Central memory CD8-positive, alpha-beta T cell (primary cell): ENCODE measurements at places on chromosomes 1 and 21.

DNA sequence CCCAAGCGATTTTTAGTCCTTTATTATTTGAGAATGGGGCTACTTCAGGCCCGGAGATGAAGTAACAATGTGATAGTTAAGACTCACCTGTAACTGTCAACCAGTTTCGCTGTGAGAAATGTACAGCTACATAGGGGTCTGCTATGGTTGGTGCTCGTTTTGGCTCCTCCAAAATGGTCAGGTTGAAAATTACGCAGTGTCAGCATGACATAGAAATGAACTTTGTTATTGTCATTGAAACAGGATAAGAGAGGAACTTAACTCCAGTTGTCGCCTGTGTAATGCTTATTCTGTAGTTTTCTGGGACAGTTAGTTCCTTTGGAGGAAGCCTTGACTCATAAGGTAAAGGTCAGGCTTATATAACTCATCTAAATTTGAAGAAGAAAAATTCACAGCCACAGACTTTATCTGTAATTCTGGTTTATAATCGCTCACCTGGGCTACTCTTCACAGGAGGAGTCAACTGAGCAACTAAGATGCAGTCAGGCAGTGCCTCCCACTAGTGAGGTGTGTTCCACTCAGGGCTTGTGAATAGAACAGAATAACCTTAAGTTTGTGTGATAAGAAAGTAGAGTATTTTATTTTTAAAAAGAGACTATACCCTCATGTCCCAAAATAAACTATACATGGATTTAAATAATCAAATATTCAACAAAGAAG, 130.9 kb downstream of the CD247 start:
- H3K27me3 ChIP-seq: no peaks in the 10 kb centered on the region
- H3K4me3 ChIP-seq: no peak overlapping the region
- H3K27ac ChIP-seq: no peak overlapping the region
- H3K36me3 ChIP-seq: peaks cover 24% of the 10 kb centered on the region

GRCh38 chr1:64251971-64252370, 48.5 kb downstream of the UBE2U start:
- peaks cover 65% of the 10 kb centered on the region for H3K27me3 ChIP-seq
- no peaks in the 10 kb centered on the region for H3K4me1 ChIP-seq
- DNase-seq: no peak
- H3K27ac ChIP-seq: no peak overlapping the region
- no peak overlapping the region for H3K4me3 ChIP-seq

- no peak overlapping the region for H3K27ac ChIP-seq
- no peak overlapping the region for H3K4me3 ChIP-seq
- H3K36me3 ChIP-seq: peaks cover 3% of the 10 kb centered on the region
- H3K27me3 ChIP-seq: peaks cover 8% of the 10 kb centered on the region
- no peaks in the 10 kb centered on the region for H3K4me1 ChIP-seq
These were observed 116.3 kb upstream of the COL6A1 start for GRCh38 chr21:45865106-45865835.

- no peaks in the 10 kb centered on the region for H3K27me3 ChIP-seq
- H3K4me3 ChIP-seq: no peak overlapping the region
- H3K27ac ChIP-seq: no peak overlapping the region
- no peak for DNase-seq
These were observed 54.7 kb downstream of the PIGK start for GRCh38 chr1:77164434-77164944.

DNA sequence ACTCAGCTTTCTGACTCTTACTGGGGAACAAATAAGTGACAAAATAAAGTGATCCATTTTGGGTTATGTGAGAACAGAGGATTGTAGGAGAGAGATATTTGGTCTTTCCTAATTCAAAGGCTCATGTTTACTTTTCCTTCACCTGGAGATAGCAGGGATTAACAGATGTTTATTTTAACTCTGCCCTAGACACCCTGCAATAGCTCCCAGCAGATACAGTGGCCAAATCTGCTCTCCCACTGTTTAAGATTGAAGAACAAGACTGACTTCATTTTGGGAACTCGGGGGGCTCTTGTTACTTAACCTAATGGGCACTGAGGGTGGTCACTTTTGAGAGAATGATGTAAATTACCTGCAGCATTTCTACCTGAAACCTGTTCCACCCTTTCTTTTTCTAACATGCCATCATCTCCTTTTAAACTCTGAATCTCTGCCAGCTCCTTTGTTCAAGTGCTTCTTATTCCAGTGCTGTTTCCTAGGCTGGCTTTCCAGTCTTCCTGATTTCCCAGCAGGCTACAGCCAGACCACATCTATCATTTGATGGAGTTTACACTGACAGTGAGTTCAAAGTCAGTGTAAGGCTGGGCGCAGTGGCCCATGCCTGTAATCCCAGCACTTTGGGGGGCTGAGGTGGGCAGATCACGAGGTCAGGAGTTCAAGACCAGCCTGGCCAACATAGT, 90.0 kb downstream of the SELENOF start:
- no peak overlapping the region for H3K4me3 ChIP-seq
- H3K36me3 ChIP-seq: peaks cover 2% of the 10 kb centered on the region
- DNase-seq: no peak
- peaks cover 23% of the 10 kb centered on the region for H3K27me3 ChIP-seq
- H3K4me1 ChIP-seq: no peaks in the 10 kb centered on the region

DNA sequence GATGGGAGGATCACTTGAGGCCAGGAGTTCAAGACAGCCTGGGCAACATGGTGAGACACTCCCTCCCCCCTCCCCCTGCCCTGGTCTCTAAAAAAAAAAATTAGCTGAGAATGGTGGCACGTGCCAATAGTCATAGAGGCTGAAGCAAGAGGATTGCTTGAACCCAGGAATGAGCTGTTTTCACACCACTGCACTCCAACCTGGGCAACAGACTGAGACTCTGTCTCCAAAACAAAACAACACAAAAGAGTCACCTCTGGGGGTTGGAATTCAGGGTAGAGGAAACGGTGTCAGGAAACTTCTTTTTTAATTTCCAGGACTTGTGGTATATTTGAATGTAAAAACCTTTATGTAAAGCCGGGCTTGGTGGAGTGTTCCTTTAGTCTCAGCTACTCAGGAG, 43.2 kb downstream of the RHOU start:
- no peaks in the 10 kb centered on the region for H3K27me3 ChIP-seq
- H3K36me3 ChIP-seq: peaks cover 1% of the 10 kb centered on the region

- no peak overlapping the region for H3K4me3 ChIP-seq
- H3K4me1 ChIP-seq: peaks cover 5% of the 10 kb centered on the region
- no peak overlapping the region for H3K27ac ChIP-seq
- no peaks in the 10 kb centered on the region for H3K27me3 ChIP-seq
- DNase-seq: no peak
These were observed 18.8 kb downstream of the PPP1R12B start for GRCh38 chr1:202367271-202367670.

DNA sequence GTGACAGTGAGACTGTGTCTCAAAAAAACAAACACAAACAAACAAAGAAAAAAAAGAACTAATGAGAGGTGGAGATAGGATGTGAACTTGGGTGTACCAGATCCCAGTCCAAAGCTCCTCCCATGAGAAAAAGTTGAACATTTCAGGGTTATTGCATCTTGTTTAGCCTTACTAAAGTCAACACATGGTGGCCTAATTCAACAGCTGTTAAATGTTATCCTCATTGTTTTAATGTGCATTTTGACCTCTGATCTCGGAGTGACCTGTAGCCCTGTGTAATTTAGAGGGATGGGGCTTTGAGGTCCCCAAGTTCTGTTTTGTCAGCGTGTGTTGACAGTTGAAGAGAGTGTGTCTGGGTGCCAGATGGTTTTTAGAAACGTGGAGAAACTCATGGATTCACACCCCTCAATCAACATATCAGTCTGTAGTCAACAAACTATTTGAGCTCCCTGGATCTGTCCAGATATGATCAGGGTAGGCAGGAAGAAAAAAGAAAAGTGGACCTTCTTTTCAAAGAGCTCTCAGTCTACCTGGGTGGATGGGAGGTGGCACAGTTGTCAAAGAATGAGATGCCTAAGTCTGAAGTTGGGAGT, 34.7 kb downstream of the PTPRU start:
- H3K27ac ChIP-seq: no peak overlapping the region
- no peak for DNase-seq
- no peaks in the 10 kb centered on the region for H3K4me1 ChIP-seq
- H3K27me3 ChIP-seq: peaks cover 71% of the 10 kb centered on the region
- H3K36me3 ChIP-seq: no peaks in the 10 kb centered on the region

DNA sequence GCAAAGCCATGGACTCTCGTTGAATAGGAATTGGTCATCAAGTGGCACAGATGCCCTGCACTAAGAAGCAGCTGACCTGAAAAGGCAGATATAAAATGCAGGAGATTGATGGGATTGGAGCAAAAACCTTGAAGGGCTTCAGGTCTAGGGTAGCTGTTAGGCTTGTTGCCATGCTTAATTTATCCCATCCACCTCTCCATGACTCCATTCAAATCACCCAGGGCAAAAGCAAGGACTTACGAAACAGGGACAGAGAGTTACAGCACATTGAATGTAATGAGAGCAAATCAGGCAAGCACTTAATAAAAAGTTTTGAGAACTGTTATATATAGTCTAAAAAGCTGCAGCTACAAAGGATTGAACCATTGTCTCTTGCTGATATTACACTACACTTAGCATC, 298.2 kb upstream of the ESRRG start:
- no peaks in the 10 kb centered on the region for H3K27me3 ChIP-seq
- H3K4me1 ChIP-seq: no peaks in the 10 kb centered on the region
- no peak overlapping the region for H3K27ac ChIP-seq
- no peak for DNase-seq

DNA sequence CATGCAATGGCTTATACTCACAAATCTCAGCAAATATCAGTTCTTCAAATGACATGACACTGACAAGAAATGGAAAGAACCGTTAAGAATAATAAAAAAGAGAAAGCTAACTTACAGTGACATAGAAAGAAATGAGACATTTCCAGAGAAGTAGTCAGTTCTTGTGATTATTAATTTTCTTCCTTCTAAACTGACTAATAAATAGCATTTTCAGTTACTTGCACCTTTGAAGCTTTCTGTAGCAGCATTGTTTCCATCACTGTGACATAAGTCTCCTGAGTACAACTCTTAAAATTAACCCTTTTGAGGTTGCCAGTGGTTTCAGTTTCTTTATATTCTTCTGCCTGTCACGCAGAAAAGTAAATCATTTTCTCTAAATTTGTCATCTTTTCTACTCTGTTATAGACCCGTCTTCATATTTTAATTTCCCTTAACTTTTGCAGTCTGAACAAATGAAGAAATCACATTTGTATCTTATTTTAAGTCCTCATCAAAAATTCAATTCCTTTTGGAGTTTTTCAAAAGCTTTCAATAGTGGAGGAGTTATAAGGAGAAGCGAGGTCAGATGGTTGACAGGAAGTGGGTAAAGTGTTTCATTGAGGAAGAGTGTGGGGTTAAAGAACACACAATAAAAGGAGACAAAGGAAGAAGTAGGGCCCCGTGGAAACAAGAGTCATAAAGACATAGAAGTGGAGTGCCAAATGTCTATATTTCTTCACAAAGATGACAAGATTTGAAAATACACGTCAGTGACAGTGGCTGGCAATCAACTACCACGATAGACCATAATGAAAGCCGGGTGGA, 57.9 kb upstream of the S1PR1 start:
- H3K27ac ChIP-seq: peak overlapping the region; percentile 91
- no peaks in the 10 kb centered on the region for H3K27me3 ChIP-seq

- H3K36me3 ChIP-seq: no peaks in the 10 kb centered on the region
- H3K4me1 ChIP-seq: no peaks in the 10 kb centered on the region
- DNase-seq: no peak
- H3K27me3 ChIP-seq: no peaks in the 10 kb centered on the region
These were observed 186.3 kb upstream of the BRINP3 start for GRCh38 chr1:190663962-190664361.

GRCh38 chr1:22738522-22738921, 27.9 kb downstream of the EPHB2 start:
- no peak for DNase-seq
- no peaks in the 10 kb centered on the region for H3K36me3 ChIP-seq
- no peaks in the 10 kb centered on the region for H3K4me1 ChIP-seq
- H3K4me3 ChIP-seq: no peak overlapping the region
- H3K27me3 ChIP-seq: peaks cover 20% of the 10 kb centered on the region

GRCh38 chr1:29234471-29234870, 1.9 kb upstream of the PTPRU start:
- peaks cover 12% of the 10 kb centered on the region for H3K36me3 ChIP-seq
- H3K4me1 ChIP-seq: peaks cover 37% of the 10 kb centered on the region
- H3K4me3 ChIP-seq: no peak overlapping the region
- DNase-seq: no peak

GRCh38 chr1:26582053-26582835, 52.7 kb downstream of the RPS6KA1 start:
- no peak overlapping the region for H3K4me3 ChIP-seq
- H3K27me3 ChIP-seq: no peaks in the 10 kb centered on the region
- H3K27ac ChIP-seq: no peak overlapping the region
- peaks cover 18% of the 10 kb centered on the region for H3K4me1 ChIP-seq
- no peaks in the 10 kb centered on the region for H3K36me3 ChIP-seq

DNA sequence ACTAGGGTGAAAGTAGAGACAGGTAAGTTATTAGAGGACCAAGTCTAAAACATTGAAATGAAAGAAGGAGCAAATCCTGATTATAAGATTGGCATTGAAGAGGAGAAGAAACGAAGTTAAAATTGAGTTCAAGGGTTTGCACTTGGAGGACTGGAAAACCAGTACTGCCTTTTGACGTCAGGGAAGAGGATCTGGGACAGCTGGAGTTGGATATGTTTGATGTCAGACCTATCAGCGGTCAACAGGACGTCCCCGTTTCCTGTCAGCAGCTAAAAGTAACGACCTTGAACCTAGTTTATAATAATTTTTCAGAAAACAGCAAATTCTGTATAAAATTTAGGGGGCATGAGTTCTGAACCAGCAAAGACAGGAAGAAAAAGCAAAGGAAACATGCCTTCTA, 1.2 kb upstream of the NID1 start:
- no peak overlapping the region for H3K27ac ChIP-seq
- peaks cover 2% of the 10 kb centered on the region for H3K36me3 ChIP-seq
- peaks cover 9% of the 10 kb centered on the region for H3K27me3 ChIP-seq
- H3K4me3 ChIP-seq: peak overlapping the region; percentile 70
- H3K4me1 ChIP-seq: peaks cover 16% of the 10 kb centered on the region

DNA sequence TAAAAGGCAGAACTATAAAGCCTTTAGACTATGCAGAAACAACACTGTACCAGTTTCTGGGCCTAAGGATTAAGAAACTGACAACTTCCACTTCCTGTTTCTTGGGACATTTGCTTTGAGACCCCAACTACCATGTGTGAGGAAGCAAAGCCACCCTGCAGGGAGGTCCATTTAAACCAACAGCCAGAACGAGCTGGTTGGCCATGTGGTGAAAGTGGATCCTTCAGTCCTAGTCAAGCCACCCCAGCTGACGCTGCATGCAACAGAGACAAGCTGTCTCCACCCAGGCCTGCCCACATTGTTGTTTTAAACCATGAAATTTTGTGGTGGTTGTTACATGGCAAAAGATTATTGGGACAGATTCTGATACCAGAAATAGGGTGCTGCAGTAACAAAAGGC, 31.8 kb upstream of the SLFNL1 start:
- H3K4me3 ChIP-seq: no peak overlapping the region
- no peaks in the 10 kb centered on the region for H3K4me1 ChIP-seq
- H3K36me3 ChIP-seq: peaks cover 10% of the 10 kb centered on the region
- DNase-seq: no peak
- H3K27ac ChIP-seq: no peak overlapping the region
- H3K27me3 ChIP-seq: no peaks in the 10 kb centered on the region

- DNase-seq: no peak
- H3K27ac ChIP-seq: no peak overlapping the region
- no peaks in the 10 kb centered on the region for H3K4me1 ChIP-seq
- H3K27me3 ChIP-seq: no peaks in the 10 kb centered on the region
These were observed 19.9 kb downstream of the FAM89A start for GRCh38 chr1:231020139-231020601.
